AG04450 (cell line): ENCODE measurements at places on chromosomes 16 and 17.

DNA sequence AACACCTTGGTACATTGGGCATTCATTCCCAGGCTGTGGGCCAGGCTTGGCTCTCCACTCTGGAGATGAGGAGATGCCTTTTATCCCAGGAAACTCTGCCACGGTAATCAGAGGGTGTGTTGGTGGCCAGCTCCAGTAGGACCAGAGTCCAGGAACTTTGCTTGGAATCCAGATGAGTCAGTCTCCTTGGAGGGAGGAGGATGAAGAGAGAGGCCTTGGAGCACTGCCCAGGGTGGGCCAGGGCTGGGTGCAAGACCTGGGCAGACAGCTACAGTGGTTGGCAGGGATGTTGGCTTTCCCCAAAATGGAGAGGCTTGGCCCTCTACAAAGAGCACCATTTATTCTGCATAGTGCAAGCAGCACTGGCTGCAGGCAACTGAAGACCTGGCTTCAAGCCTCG, 209.0 kb downstream of the RGS9 start:
- no peak for DNase-seq

- DNase-seq, result no peak
Measured at GRCh38 chr16:67736858-67737257, 17.7 kb upstream of the GFOD2 start.

DNA sequence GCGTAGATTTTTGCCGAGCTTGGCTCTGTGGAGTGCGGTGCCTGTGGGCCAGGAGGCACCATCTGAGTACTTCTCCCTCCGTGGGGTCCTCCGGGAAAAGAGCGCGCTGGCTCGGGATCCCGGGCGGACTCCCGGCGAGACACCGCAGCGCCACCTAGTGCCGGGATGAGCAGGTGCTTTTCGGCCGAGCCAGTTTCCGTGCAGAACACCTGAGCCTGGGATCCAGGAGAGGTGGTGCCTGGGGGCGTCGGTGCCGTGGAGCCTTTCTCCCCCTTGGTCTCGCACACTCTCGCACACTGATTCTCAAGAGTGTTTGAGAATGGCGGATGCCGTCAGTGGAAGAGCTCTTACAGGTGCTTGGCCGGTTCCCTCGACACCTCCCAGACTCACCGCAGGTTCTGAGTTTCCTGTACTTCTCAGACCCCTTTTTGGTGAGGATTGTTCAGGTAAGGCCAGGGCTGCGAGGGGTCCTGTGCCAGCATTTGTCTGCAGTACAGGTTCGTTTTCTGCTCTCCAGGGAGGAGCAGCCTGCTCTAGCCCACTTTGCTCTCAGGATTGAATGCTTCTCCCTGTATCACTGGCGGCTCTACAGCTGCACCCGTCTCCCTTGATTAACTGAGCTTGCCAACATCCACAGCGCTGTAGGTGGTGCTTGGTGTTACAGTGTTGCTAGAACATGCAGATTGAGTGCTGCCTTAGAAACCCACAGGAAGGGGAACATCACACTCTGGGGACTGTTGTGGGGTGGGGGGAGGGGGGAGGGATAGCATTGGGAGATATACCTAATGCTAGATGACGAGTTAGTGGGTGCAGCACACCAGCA, 23.3 kb downstream of the TBCD start:
- DNase-seq, result no peak

DNA sequence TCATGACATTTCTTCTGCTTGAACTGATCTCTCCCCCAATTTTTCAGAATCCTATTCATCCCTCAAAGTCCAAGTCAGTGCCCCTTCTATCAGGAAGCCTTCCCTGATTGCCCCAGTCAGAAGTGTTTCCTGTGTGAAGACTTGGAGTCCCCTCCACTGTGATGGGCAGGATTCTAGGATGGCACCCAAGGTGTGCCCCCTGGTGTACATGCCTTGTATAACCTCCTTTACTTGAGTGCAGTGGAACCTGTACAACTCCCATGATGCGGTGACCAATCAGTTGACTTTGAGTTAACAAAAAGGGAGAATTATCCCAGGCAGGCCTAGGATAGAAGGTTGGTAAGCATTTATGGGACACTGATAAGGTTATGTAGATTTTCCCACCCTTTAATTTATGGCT, 23.4 kb downstream of the MYH13 start:
- DNase-seq, result no peak

- no peak for DNase-seq
Measured at GRCh38 chr16:74261068-74261467, 35.5 kb upstream of the PSMD7 start.

DNA sequence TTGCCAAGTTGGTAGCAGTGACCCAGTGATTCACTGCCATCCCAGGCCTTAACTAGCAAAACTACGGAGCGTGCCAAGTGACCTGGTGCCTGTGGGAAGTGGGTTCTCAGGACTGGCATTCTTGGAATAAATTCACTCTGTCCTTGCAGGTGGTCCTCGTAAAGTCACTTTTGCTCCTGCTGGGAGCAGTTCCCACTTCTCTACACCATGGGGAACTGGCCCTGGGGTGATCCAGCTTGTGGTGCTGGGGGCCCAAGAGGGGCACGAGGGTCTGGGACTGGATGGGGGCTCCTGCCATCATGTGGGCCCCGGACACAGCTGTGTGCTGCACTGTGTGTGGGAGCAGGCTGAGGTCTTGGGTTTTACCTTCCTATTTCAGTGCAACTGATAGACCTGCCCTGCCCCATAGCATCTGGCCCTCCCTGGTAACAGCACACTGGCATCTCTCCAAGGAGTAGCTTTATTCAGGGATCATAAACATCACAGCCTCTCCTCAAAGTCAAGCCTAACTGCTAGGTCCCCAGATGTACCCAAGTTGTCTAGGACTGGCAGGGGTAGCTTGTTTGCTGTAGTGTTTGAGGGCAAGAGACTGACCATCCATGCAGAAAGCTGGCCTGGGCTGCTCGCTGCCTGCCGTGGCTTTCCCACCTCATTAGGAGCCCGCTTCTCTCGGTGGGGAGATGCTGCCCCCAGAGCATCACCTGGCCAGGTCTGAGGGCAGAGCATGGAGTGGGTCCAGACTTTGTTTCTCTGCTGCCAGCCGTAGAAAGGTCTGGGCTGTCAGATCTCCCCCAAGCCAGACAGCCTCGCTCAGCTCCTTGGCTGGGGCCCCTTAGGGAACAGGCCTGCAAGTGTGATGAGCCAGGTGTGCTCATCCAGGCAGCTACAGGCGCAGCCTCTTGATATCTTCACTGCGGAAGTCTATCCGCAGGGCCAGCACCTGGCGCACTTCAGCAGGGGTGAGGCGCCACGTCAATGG, 26.0 kb downstream of the FCSK start:
- DNase-seq, result no peak

DNA sequence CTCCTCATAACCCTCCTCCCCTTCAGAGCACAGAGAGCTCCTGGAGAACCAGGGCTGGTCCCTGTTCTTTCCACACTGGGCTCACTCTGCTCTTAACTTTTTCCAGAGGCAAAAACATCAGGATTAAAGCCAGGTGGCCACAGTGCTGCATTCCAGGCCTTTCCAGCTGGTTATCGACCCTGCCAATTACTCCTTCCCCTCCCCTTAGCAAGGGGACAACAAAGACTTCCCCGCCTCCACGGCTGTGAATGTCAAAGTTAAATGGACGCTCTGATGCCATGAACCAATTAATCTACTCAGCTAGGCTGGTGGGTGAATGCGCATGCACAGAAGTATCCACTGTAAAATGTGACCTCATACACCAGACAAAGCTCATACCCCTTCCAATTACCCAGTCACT, 23.1 kb downstream of the ACLY start:
- DNase-seq, result no peak

DNA sequence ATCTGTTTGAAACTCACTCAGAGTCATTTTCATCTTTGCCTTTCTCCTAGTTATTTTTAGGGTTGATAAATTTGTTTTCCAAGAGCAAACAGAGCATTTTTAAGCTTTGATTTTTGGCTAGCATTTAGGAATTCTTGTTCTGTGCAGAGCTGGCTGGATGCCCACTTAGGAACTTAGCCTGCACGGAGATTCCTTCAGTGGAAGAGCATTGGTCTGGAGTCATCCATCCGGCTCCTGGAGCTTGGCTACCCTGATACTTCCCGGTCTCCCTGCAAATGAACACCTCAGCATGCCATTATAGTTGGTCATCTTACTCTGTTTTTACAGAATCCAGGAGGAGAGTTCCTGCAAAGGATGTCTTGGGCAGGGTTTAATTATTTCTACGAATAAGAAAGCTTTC, 57.1 kb downstream of the SPECC1 start:
- DNase-seq, result peak; percentile 74

GRCh38 chr17:41415833-41416335, 8.5 kb downstream of the KRT37 start:
- DNase-seq, result no peak

GRCh38 chr16:27801289-27801945, 251.5 kb downstream of the KATNIP start:
- no peak for DNase-seq

DNA sequence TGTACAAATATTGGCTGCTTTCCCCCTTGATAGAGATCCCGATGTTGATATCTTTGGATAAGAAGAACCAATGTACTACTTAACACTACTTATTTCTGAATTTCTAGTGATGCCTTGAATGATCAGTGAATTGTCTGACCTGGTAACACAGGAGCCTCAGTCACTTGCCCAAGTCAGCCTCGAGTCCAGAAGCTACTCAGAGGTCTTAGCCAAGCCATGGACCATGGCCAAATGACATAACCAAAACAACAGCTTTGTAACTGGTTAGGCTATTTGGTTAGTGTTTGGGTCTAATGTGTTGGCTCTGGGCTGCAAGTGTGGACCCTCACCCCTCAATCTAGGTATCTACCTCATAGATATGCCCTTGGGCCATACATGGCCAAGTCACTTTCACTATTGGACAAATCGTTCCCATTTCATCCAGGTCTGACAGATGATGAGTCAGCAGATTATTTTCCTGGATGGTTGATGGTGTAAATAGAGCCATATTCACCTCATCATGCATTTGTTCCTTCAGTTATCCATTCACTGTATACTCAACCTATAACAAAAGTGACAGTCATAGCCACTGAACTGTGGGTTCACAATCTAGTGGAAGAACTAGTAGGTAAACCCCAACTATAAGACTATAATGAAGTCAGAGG, 3.5 kb downstream of the RBFOX1 start:
- DNase-seq, result no peak

- DNase-seq, result no peak
Measured at GRCh38 chr16:10935226-10935915, 6.9 kb downstream of the DEXI start.

- no peak for DNase-seq
Measured at GRCh38 chr17:3798273-3799180, 2.5 kb downstream of the ITGAE start.

DNA sequence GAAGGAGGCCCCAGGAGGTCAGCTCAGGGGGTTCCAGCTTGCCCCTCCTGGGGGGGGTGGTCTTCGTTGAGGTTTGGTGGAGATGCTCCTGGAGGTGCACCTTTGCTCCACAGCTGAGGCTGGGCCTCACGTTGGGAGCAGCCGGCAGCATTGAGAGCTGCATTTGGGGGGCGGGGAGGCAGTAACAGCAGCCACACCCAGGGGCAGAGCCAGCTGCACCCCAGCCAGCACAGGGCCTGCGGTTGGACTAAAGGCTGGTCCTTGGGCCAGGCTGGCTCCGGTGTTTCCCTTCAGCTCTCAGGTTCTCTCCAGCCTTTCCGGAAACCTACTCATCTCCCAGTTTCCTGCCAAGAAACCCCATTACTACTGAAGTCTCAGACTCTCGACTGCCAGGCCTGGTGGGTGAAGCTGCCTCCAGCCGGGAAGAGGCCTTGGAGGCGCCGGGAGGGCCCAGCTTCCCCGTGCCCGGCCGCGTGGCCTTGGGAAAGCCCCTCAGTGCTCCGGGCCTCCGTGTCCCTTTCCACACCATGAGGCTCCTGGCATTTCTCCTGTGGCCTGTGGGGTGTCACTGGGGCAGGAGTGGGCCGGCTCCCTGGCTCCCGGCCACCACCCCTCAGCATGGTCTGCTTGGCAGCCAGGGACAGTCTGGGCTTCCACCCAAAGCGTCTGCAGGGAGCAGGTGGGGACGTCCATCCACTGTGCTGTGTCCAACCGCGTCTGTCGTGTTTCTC, 14.0 kb upstream of the BAIAP2 start:
- DNase-seq, result no peak

DNA sequence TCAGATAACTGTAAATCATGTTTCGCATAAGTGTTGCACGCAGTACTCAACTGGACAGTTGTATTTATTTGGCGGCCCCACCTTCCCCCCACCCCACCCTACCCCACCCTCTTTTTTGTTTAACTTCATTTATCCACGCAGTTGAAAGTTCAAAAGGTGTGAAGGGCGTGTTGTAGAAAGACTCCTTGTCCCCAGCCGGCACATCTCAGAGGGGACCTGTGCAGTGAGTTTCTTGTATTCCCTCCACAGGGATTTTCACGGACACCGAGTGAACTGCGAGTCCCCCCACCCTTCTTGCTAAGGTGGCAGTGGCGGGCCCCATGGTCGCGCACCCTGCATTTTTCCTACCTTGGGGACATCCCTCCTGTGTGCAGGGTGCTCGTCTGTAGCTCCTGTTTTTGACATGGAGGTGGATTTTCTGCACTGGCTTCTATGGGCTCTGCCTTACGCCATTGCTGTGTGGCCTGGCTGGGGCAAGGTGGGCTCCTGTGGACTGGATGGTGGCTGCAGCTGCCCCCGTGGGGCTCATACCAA, 36.2 kb downstream of the ADCY7 start:
- no peak for DNase-seq

- no peak for DNase-seq
Measured at GRCh38 chr17:77880711-77881450, 77.6 kb upstream of the TNRC6C start.

DNA sequence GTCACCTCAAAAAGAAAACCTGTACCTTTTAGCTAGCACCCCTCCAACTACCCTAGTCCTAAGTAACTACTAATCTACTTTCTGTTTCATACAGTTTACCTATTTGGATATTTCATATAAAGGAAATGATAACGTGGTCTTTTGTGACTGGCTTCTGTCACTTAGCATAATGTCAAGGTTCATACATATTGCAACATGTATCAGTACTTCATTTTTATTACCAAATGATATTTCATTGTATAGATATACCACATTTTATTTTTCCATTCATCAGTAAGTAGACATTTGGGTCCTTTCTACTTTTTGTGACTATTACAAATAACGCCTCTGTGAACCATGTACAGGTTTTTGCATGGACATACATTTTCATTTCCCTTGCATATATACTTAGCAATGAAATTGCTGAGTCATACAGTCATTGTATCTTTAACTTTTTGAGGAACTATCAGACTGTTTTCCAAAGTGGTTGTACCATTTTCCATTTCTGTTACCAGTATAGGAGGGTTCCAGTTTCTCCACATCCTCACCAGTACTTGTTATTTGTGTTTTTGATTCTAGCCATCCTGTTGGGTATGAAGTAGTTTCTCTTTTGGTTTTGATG, 23.7 kb downstream of the MOSMO start:
- no peak for DNase-seq

DNA sequence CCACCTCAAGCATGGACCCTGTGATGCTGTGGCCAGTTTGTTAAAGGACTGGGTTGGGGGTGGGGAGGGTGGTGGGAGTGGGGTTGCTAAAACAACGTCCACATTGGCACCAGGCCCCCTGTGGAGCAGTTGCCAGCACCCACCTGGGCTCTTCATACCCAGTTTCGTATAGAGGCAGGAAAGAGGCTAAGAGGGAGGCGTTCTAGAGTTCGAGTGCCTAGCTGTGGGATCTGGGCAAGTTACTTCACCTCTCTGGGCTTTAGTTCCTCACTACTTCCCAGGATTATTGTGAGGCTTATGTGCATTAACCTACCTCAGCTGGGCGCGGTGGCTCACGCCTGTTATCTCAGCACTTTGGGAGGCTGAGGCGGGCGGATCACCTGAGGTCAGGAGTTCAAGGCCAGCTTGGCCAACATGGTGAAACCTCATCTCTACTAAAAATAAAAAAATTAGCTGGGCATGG, 1.4 kb downstream of the MFAP4 start:
- DNase-seq, result no peak

- no peak for DNase-seq
Measured at GRCh38 chr16:83046664-83047063, 419.9 kb downstream of the CDH13 start.

- no peak for DNase-seq
Measured at GRCh38 chr16:4511441-4512082, 27.0 kb downstream of the CDIP1 start.
